ENCODE measurements at places on chromosomes 1 and 21.

- no peak for DNase-seq
Observed at GRCh38 chr1:112702420-112703261, 4.3 kb downstream of the RHOC start.

GRCh38 chr21:35106246-35106835 lies 57.2 kb upstream of the RUNX1 start:
- no peak for DNase-seq

DNA sequence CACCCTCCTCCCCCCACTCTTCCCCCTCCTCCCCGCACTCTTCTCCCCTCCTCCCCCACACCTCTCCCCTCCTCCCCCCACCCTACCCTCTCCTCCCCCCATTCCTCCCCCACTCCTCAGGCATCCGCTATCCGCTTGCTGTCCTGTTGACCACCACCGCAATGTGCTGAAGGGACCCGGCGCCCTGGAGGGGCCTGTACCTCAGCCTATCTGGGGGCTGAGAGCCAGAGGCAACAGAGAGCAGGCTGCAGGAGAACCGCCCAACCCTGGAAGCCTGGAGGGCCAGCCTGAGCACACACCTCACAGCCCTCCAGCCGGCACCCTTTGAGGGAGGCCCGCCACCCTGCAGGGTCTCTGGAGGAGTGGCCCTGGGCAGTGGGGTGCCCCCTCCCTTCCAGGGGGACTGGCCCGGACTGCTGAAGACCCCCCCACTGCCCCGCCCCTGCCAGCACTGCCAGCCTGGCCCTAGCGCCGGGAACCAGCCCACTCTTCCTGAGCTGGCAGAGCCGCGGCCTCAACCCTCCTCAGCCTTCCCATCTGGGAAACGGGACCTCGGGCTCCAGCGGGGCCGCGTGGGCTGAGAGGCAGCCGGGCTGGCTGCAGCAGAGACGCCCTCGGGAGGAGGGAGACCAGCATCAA lies 1.2 kb downstream of the C1QTNF12 start:
- no peak for DNase-seq

DNA sequence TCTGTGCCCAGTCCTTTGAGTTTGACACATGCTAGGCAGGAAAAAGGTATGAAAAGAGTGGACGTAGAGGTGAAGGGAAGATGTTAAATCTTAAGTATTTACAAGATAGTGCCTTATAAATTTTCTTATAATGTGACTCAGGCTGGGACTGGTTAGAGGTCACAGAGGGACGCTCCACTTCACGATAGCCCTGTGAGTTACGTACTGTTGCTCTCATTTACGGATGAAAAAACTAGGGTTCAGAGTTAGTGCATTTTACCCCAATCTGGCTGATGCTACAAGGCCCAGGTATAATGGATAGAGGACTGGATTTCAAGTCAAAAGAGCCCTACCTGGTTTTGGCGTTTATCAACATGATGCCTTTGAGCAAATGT lies 1.4 kb upstream of the TUT4 start:
- DNase-seq = no peak

DNA sequence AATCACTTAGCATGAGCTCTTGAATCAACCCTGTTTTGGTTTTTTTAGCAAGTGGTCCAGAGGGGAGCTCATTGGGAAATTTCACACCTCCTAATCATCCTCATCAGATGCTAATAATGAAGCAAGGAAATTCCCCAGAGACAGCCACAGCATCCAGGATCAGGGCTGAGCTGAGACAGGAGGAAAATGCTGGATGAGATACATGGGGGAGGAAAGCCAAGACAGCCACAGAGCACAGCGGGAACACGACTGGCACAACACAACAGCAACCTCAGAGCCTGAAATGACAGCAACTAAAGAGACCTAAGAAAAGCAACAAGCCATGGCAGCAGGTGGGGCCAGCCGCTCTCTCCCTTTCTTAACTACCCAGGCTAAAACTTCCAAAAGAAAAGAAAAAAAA lies 70.4 kb downstream of the UBR4 start:
- DNase-seq = no peak

DNA sequence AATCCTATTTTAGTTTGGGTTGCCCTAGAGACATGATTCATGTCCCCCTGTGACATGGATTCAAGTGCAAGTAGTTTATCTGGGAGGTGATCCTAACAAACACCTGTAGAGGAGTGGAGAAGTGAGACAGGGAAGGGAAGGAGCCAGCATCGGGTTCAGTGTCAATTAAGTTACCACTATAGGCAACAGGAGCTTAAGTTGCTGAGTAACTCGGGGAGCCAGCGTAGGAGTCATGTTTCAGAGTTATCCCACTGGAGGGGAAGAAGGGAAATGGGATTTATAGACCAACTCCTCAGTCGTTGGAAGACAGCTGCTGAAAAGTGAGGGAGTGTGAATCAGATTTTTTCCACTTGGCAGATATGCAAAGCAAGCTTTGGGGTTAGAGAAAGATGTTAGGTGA lies 54.9 kb downstream of the SLC30A7 start:
- DNase-seq = no peak

DNA sequence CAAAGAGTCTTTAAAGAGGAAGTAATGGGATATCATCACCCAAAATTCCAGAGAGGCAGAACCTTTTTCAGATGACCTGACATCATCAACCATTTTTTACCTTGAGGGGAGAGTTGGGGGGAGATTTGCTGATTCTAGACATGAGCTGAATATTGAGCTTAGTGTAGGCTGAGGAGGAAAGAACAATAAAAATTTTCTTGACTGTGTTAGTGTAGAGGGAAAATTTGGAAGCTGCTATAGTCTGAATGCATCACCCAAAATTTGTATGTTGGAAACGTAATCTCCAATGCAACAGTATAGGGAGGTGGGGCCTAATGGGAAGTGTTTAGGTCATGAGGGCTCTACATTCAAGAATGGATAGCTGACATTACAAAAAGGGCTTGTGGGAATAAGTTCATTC lies 17.8 kb upstream of the CD84 start:
- DNase-seq = no peak

GRCh38 chr1:244297616-244298015 lies 154.1 kb downstream of the ADSS2 start:
- DNase-seq = no peak

- no peak for DNase-seq
Observed at GRCh38 chr1:240008298-240008697, 83.4 kb upstream of the FMN2 start.

DNA sequence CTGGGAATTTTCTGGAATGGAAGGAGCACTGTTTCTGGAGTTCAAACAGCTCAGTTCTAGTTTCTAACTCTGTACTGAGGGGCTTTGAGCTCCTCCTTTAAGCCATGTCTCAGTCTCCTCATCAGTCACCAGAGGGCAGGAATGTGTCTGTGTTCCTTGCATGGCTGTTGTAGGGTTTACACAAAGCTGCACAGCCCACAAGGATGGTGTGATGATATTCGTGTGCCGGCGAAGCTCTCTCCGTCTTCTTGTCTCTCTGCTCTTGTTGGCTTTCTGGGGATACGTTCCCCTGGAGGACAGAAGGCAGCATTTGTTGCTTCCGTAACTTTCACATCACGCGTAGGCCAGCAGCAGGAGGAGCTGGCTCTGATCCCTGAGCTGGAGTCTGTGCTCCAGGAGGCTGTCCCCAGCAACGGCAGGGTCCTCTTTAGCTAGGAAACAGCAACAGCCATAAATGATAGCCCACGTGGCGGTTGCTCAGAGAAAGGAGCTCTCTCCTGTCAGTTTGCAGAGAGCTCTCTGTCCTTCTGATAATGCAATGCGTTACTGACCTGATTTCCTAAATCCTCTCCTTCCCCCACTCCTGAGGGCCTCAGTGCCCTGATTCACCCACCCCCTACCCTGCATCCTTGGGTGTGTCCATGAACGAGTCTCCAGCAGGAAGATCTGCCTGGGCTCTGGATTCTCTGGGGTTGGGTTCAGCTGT lies 189.2 kb upstream of the VAMP3 start:
- DNase-seq = no peak

- DNase-seq = no peak
Observed at GRCh38 chr21:44849616-44850130, 23.8 kb downstream of the PTTG1IP start.

DNA sequence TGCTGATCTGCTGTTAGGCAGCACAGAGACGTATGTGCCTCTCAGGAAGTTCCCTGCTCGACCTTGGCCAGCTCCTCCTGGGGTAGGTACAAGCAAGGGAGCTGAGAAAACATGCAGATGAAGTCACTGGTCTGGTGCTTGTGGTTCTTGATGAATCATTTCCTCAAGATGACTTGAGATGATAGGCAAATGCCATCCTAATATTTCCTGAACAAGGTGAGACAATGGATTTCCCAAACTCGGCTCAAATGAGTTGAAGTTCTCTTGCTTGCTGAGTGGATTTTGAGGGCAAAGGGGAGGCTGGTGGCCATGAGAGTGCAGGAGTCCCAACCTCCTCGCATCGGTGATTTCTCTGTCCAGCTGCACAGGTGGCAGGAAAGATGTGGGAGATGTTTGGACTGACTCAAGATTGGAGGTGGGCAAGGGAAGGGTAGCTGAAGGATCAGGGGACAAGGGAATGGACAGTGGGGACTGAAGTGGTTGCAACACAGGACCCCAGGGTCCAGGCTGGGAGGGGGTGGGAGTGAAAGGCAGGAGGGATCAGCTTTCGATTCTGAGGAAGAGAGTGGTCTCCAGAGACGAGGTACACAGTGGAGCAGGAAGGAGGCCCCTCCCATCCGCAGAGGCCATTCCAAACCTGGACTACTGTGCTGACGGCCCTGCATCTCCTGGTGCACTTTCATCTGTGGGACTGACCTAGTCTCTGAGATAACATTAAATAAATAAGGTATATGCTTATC lies 63.9 kb downstream of the CAPN2 start:
- DNase-seq = no peak

GRCh38 chr1:78420181-78420580 lies 70.6 kb upstream of the PTGFR start:
- no peak for DNase-seq

GRCh38 chr1:111489604-111490003 lies 13.8 kb downstream of the ADORA3 start:
- no peak for DNase-seq

DNA sequence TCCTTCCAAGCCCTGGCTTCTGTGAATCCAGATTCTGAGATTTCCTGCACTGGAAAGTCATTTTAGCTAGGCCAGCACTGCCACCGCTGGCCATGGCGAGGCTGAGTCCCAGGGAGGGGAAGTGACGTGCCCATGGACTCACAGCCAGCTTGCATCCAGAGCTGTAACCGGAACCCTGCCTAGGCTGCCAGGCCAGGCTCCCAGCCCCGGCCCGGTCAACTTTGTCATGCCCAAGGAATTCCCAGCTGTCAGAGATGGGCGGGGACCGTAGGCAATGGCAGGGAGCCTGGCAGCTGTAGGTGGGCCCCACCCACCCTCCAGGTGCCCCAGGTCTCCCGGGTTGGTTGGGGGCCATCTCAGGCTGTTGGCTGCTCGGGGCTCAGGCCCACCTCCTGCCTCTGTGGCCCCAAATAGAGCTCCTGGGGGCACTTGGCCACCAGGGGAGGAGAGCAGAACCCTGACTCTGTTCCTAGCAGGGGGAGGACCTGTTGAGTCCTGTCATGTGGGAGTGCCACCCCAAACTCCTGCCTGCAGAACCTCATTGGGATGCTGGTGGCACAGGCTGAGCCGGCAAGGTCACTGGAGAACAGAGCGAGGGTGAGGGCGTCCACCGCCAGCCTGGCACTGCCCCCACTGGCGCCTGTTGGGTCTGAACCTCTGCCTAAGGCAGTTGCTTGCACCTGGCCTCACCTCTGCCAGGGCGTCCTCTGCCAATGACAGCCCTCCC lies 57.8 kb downstream of the FOXO6 start:
- no peak for DNase-seq

- DNase-seq = no peak
Observed at GRCh38 chr1:11364170-11364569, 91.2 kb downstream of the UBIAD1 start.

- no peak for DNase-seq
Observed at GRCh38 chr1:15515022-15515663, 8.9 kb downstream of the CASP9 start.

DNA sequence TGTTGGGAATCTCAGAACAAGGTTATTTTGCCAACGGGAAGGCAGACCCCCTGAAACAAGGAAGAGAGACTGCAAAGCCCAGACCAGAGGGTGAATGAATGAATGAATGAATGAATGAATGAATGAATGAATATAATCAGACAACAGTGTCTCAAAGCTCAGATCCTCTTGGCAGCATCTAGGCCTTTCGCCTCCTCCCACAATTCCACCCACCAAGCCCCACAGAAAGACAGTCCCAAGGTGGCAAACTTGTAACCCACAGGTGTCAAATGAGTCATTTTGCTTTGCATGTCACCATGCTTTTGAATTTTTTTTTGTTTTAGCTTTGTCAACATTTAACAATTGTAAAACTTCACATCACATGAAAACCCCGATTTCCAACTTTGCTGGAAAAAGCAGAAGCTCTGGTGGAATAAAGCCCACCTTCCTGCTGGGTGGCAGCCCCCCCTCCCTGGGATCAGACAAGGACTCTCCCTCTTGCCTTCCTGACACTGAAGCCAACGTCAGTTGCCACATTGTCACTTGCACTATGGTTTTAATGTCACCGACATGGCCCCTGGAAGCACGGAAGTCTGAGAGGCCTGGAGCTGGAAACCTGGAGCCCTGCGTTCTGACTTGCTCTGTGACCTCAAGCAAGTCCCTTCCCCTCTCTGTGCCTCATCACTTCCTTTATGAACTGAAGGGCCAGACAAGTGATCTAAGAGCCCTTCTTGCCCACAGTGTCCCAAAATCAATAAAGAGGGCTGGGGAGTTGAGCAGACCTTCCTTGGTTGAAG lies 134.6 kb upstream of the RUNX3 start:
- DNase-seq = no peak

DNA sequence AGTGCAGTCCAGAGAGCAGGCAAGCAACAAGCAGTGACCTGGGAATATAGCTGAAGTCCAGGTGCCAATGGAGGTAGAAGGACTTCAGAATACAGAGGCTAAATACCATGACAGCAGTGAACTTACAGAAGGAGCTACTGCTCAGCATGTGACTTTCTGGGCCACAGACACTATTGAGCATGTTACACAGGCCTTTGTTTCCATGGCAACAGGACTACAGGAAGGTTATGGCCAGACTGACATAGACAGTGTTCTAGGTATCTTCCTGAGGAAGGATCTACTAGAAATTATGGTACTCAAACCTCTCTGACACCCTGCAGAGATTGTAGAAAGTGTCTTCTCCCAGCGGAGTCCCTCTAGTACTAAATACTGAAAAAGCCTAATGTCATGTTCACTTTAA lies 11.0 kb downstream of the OR2M5 start:
- DNase-seq = no peak

- no peak for DNase-seq
Observed at GRCh38 chr1:71223641-71224340, 143.0 kb upstream of the ZRANB2 start.

GRCh38 chr1:26721669-26722355 lies 26.0 kb downstream of the ARID1A start:
- DNase-seq = no peak

GRCh38 chr1:235429143-235429542 lies 61.9 kb downstream of the TBCE start:
- DNase-seq = no peak

- no peak for DNase-seq
Observed at GRCh38 chr1:89779151-89779940, 41.5 kb upstream of the LRRC8D start.

- no peak for DNase-seq
Observed at GRCh38 chr1:36436821-36437220, 13.4 kb downstream of the OSCP1 start.
